Stimulated activated CD8-positive, alpha-beta memory T cell treated with anti-CD3 and anti-CD28 coated beads, Interleukin-2, amount 100 ng/mL, for 1 hour (primary cell): ENCODE measurements at places on chromosomes 12 and 14.

DNA sequence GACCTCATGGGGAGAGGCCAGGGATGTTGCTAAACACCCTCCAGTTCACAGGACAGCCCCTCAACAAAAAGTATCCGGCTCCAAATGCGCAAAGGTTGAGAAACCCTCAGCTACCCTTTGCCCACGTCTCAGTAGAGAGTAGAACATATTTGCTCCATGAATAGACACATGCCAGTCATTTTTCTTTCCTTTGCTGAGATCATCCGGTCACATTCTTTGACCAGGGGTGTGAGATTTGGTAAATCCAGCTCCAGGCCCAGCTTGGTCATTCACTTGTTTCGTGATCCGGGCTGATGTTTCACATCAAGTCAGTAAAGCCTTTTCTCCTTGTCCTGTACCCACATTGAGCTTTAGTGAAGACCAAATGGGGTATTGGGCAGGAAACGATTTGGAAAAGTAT, 83.6 kb upstream of the LHX5 start:
- no peak for DNase-seq

DNA sequence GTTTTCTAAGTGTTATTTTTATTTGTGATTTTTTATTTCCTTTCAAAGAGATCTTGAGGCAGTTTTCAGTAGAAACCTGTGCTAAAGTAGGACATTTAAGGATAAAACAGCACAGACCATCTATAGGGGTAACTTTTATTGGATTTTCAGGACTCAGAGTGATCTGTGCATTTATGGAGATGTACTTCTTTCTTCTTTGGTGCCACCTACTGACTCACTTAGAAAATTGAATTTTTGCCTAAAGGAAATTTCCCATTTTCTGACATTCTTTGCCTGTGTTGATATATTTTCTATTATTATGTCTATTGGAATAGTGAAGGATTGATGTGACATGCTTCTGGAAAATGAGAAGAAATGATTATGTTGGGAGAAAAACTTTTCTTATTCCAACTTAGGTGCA, 113.0 kb downstream of the UNC79 start:
- DNase-seq = no peak

DNA sequence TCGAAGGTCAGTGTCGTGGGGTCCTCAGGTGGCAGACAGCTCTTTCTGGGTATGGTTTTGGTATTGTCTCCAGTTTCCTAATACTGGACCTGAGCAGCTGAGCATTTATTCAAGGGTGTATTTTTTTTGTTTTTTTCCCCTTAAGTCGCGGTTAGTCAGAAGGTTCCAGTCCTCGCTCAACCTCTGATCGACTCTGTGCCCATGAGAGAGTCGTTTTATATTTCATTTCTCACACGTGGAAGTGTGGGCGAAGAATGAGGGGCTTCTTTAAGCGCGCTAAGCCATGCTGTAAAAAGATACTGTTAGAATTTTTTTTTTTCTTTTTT, 499 bp downstream of the MIPOL1 start:
- DNase-seq = no peak

DNA sequence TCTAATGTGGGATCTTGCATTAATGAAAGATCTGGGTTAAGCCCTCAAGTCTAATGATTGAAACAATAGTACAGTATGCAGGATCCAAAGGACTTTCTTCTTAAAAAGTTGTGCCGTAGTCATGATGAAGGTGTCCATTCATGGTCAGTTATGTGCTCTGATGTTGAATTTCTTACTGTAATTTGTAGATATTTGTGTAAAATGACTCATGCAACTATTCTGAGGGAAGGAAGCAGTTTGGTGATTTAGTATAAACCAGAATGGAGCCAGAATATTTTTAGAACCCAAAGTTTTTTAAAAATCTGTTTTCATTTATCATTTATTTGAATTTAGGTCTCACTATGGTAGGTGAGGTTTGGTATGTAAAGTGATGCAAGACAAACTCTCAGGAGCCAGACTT, 151.2 kb downstream of the AKAP6 start:
- DNase-seq = no peak

DNA sequence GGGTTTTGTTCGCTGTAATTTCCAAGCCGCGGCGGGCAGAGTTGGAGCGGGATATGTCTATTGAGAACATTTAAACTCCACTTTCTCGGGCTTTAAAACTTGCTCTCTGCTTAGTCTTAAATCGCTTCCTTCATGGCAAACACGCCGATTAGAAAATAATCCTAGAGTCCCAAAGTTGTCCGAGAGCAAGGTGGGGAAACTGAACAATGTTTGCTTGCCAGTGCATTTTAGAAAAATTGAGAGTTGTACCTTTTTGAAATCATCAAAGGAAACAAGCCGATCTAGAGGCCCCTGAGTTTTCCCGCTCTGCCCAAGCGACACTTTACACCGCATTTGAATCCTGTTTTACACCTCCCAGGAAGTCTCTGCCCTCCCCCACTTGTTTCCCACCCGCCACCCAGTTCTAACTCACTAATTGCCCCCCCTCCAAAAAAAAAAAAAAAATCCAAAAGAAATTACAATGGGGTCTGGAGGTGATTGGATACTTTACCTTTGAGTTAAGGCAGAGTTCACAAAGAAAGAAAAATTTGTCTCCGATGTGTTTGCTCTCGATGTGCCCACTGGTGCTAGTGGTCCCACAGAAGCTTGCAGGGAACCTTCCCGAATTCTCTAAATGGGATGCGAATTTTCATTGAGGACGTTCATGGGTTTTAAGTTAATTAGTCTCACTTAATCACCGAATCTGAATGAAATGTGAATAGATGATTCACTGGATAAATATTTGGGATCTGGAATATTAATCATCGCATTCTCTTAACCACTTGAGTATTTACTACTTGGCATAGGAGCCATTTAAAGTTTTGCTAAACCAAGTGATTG, 2.3 kb downstream of the HMGA2 start:
- DNase-seq = no peak

GRCh38 chr12:105107171-105107493, 399 bp upstream of the WASHC4 start:
- DNase-seq = no peak

DNA sequence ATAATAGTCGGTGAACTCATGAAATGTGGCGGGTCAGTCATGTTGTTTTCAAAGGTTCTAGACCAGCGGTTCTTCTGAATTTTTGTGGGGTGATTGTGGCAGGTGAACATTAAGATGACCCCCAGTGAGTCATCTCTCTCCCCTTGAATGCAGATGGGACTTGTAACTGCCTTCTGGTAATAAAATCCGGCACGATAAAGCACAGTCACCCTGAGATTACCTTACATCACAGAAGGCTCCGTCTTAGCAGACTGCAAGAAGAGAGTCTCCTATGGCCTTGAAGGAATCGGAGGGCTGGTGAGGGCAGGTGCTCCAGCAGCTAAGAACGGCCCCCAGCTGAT, 189.6 kb downstream of the FOXN3 start:
- DNase-seq = no peak

DNA sequence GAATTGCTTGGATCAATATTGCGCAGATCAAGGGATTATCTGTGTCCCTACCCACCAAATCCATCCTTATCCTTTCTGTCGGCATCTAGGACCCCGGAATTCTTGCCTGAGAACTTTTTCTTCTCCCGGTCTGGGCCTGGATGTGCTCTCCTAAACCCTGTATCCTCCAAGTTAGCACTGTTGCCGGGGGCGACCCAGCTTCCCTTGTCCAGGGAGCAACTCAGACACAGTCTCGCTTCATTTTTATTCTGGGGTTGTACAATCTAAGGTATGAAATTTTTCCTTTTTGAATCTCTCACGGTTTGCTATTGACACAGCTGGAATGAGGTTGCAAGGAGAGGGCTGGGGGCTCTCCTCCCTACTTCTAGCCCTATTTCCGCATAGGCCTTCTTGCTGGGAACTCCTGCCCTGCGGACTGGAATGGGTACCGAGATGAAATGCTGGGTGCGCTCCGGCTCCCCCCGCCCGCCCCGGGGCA, 403 bp upstream of the PNP start:
- no peak for DNase-seq

DNA sequence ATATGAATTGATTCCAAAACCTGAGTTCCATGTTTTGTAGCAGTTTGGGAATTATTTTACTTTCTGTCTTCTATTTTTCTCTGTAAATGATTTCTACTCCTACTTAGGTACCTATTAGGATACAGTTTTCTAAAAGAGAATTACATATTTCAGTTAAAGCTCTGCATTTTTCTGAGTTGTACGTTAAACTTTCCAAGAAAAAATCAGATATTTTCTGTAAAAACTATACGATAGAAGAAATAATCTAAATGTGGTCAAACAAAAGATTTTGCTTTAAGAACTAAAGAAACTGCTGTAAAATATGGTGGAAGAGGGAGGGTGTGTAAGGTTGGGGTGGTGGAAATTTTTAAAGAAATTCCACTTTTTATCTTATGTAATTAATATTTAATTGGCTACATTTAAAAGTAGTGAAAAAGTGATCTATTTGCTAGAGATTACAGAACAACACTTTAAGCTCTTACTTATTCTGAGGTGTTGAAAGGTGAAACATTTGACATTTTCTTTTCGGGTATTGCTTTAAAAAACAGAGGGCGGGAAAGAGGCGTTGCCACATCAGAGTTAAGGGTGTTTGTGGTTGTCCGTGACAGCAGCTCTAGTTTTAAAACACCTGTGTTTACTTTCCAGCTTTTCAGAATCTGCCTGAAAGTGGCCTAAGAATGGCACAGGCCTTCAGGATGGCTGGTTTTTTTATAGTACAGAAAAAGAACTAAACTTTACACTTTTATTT, 187.3 kb downstream of the MIPOL1 start:
- no peak for DNase-seq

- no peak for DNase-seq
Observed at GRCh38 chr12:12098691-12099015, 27.9 kb downstream of the BCL2L14 start.

DNA sequence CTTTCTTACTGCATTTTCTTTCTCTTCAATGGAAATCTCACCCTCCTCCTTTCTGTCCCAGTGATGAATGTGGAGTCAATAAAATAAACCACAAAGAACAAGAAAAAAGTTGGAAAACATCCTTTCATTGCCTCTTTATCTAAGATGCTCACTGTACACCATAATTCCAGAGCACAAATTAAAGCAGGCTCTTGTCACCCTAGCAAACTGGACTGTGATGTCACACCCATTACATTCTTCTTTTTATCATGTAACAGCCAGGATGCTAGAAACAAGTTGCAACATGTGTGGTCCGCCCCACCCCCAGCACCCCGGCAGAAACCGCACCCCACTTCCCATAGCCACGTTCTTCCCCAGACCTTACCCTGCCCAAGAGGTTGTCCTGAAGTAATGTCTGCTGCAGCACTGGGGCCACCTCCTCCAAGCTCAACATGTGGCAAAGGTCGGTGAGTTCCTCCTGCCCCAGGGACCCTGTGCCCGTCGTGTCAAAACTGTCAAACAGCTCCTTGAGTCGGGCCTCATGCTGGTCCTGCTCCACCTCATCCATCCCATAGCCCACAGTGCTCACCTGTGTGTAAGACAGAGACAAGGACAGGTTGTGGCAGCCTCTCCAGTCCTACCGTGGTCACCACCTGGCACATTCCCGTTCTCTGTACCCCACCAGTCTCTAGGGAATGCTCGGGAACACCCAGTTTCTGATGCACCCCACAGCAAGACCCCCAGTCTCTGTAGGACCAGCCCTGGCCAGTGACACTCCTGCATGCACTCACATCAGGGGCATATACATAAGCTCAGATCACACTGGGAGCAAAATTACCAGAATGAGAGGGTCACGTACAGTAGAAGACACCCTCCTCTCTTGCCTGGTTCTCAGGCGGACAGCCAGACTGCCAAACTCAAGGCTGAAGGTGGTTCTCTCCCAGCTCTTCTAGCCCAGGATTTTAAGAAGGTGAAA, 9.2 kb downstream of the NIN start:
- DNase-seq = no peak

DNA sequence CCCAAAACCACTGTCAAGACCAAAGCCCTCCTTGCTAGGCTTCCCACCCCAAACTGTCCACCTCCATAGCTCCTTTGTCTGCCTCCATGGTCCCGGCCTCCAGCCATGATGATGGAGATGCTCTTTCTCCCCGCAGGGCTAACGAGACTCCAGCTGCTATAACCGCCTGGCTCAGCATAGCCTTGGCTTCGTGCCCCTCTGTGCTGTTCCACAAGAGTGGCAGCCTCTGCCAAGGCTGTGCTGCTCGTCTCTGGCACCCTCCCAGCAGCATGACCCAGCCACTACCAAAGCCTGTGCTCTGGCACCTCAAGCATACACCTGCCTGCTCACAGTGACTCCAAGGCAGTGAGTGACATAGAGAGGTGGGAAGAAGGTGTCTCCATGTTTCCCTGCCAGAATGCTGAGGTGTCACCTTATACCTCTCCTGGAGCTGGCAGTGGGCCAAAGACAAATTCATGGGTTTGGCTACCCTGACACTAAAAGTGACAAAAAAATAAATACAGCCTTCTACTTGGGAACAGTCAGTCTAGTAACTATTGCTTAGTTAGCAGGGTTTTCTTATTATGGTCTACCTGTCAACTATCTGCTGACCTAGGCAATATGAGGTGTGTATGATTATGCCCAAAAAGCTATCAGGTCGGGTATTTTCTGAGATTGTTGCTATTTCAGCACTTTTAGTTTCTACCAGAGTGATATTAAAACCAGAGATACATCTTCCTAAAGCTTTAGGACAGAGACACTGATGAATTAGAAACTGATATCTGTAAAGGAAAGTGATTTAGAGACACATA, 16.1 kb upstream of the KRT73 start:
- DNase-seq = no peak

DNA sequence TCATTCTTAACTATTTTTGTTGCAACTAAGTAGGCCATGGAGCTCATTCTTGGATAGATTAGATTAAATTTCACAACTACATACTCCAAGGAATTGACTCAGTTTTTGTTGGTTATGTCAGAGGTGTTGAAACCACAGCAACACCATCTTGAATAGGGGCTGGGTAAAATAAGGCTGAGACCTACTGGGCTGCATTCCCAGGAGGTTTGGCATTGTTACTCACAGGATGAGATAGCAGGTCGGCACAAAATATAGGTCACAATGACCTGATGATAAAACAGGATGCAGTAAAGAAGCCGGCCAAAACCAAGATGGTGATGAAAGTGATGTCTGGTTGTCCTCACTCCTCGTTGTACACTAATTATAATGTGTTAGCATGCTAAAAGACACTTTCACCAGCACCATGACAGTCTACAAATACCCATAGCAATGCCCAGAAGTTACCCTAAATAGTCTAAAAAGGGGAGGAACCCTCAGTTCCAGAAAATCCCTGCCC, 20.9 kb downstream of the DMAC2L start:
- no peak for DNase-seq

- no peak for DNase-seq
Observed at GRCh38 chr14:39734306-39734705, 302.1 kb upstream of the FBXO33 start.
